T-helper 22 cell (primary cell): ENCODE measurements at places on chromosomes 4 and X.

DNA sequence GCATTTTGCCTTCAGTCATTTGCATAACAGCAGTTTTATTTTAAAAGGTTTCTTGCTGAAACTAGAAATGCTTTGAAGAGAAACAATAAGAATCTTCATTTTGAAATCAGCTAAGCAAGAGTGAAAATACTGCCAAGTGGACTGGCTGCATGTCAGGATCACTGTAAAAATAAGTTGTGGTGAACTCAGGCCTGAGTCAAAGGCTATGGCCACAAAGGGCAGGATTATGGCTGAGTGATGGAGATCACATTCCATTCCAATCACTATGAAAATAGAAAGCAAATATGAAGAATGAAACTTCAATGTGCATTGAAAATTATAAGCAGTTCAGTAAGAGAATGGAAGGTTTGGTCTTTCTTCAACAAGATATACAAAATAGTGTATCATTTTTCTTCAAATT is 224.5 kb downstream of the PCDH18 start:
- no peak for DNase-seq

- no peak for DNase-seq
Measured at GRCh38 chrX:98141466-98141865, 1257.8 kb downstream of the RPA4 start.

DNA sequence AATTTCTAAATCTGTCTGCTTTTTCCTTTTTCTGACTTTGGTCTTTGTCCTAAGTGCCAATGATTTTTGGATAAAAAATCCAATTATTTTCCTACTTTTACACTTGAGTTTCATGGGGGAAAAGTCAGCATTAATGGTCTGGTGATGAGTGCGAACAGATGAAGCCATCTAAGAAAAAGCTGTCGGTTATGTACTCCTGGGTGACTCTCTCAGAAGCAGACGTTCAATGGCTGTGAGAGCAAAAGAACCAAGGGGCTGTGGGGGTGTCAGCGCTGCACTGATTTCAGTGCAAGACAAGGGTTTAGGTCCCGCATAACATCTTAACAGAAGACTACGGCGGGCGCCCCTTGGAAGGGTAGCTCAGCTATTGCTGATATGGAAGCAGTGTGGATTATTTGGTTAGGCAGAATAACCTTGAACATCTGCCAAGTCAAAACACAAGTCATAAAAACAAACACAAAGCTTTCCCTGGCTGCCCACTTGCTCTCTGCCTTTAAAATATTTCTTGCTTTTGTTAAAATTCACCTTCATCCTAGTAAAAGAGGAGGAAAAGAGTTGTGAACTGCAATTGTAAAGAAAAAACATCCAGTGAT is 240.5 kb downstream of the MAML3 start:
- DNase-seq: no peak

GRCh38 chrX:14022019-14022418 is 7.7 kb downstream of the GEMIN8 start:
- no peak for DNase-seq

- DNase-seq: no peak
Measured at GRCh38 chrX:25014366-25014838, 1.4 kb downstream of the ARX start.

GRCh38 chr4:161291222-161291621 is 872.6 kb downstream of the FSTL5 start:
- no peak for DNase-seq

DNA sequence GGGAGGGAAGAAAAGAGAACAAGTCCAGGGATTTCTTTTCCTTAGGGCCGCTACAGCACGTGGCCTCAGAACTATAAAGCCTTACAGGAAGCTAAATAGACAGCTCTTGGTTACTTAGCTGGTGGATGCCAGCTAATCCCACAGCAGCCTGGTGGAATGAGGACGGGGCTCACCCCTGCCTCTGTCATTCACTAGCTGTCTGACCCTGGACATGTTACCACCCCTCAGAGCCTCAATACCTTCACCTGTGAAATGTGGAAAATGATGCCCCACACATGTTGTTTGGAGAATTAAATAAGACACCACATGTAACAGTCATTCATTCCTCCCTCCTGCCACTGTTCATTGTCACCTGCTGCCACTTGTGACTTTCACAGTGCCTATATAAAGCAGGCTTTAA is 15.7 kb downstream of the CCKAR start:
- no peak for DNase-seq

GRCh38 chr4:24076811-24077210 is 187.0 kb upstream of the PPARGC1A start:
- DNase-seq: no peak

- no peak for DNase-seq
Measured at GRCh38 chr4:4415806-4416805, 29.2 kb downstream of the NSG1 start.

GRCh38 chrX:119762718-119763117 is 4.3 kb downstream of the SOWAHD start:
- no peak for DNase-seq

- DNase-seq: no peak
Measured at GRCh38 chr4:183241721-183242151, 78.3 kb downstream of the CLDN22 start.

DNA sequence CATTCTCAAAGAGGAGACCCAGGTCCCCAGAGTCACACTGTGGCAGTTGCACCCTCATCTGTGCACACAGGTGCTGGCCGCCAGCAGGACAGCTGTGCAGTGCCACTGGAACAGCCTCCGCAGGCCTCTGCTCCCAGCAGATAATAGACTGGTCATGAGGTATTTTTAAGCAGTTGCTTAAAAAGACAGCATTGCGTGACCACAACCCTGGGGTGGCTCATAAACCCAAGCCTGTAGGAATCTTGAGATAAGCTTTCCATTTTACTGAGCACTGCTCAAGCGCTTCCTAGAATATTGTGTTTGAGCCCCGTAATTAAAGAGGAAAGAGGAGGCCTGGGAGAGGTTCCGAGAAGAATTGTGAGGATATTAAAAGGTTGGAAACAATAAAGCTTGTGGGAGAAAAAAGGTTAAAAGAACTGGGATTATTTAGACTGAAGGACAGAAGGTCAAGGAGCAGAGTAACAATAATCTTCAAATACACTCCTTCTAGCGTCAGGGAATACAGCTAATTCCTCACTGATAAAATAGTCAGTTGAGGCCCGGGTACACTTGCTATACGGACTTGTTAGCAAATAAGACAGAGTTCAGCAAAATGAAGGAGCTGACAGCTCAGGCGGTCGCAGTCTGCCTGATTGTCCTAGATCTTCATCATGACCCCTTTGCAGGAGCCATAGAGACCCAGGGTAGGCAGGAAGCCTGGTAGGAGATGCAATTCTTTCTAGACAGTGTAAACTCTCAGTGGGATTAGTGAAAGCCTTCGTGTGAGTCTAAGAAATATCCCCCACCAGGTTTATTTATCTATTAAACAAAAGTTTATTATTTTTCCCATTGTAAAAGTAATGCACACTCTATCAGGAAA is 86.2 kb upstream of the KIT start:
- no peak for DNase-seq

GRCh38 chr4:36348403-36348938 is 67.1 kb downstream of the DTHD1 start:
- no peak for DNase-seq

DNA sequence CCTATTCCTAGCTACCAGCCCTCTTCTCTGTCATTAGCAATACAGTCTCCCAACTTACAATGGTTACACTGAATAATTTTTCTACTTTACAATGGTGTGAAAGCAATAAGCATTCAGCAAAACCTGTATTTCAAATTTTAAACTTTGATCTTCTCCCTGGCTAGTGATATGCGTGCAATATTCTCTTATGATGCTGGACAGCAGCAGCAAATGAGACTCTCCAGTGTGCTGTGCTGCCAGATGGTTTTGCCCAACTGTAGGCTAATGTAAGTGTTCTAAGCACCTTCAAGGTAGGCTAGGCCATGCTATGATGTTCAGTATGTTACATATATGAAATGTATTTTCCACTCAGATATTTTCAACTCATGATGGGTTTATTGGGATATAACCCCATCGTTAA is 5.9 kb upstream of the GAR1 start:
- no peak for DNase-seq

GRCh38 chr4:7654550-7655445 is 220.1 kb upstream of the PSAPL1 start:
- no peak for DNase-seq

DNA sequence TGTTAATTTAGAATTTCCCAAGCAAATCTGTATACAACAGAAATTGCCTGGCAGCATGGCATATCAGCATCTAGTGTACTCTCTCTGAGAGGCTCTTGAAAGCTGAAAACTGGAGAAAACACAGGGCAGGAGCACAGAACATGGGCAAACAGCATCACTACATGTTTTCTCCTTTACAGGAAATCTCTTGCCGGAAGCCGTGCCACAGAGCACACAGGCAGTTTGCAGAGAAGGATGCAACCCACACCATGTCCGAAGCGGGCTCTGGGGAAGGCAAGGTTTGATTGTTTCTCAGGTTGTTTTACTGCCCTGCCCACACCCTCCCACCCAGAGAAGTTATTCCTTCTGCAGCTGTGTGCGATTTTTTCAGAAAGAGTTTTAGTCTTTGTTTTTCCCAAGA is 41.1 kb upstream of the FAM9C start:
- DNase-seq: no peak

GRCh38 chr4:1833307-1834046 is 22.5 kb downstream of the LETM1 start:
- DNase-seq: no peak

GRCh38 chr4:23105759-23106370 is 413.1 kb downstream of the GBA3 start:
- no peak for DNase-seq

DNA sequence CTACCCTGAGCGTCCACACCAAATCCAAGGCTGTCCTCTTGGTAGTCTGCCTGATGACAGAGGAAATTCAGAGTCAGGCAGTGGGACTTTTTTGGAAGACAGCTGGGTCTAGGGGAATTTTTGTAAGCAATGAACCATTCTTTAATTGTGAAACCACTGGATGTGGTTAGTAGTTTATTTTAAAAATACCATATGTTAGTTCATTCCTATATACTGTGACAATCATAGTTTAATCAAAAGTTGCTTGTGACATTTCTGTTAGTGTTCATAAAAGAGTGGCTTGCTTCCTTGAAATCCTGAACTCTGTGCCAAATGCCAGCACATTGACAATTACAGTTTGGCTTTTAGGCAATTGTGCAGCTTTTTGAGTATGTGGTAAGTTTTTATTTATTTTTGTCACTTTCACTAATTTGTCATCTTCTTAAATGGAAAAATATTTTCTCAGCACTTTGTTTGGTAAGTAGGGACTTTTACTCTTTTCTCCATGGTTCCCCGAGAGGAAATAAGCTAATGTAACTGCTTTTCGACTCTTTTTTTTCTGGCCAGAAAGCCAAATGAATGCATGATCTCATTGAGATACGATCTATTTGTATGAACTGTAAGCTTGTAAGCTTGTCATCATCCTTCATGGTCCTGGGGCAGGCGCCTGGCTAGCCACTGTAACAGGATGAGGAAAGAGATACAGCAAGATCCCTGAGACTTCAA is 72.6 kb upstream of the SLC4A4 start:
- no peak for DNase-seq

GRCh38 chr4:4788573-4788972 is 70.9 kb upstream of the MSX1 start:
- DNase-seq: no peak

DNA sequence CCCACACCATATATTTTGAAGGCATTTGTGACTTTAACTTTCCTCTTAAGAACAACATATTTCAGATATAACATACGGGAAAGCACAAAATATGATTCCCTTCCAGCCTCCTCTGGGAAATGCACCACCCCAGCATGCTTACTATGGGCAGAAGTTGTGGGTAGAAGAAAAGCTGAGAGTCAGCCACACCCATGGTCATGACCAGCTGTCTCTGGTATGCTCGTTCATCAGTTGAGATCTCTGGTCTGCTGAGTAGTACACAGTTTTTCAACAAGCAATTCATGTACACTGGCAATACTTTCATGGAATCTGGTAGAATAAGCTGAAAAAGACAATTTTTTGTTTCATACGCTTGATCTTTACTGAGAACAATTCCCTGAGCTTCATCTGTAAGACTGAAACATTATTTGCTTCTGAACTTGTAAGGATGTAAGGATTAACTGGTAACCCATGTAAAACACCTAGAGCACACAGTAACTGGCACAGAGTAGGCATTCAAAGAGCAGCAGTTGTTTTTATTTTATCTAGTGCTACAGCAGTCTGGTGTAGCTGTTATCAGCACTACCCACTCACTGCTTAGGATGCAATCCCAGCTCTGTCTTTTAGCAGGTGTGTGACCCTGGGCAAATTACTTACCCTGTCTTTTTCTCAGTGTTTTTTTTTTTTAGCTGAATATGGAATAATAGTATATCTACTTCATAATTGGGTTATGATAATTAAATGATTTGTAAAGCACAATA is 47.6 kb downstream of the METTL14 start:
- no peak for DNase-seq

DNA sequence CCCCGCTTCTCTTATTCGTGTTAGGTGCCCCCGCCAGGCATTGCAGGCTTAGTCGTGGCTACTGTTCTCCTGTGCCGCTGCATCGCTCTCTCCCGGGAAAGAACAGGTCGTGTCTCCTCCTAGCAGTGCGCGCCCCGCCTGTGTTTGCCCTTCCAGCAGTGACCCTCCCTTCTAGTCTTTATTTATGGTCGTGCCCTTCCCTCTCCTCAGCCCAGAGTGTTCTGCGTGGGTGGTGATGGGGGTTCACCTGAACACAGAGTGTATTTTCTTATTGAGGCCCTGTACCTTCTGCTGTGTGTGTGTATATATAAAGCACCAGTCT is 15.2 kb downstream of the USP11 start:
- DNase-seq: no peak

- DNase-seq: no peak
Measured at GRCh38 chr4:137960371-137961050, 281.6 kb downstream of the SLC7A11 start.

DNA sequence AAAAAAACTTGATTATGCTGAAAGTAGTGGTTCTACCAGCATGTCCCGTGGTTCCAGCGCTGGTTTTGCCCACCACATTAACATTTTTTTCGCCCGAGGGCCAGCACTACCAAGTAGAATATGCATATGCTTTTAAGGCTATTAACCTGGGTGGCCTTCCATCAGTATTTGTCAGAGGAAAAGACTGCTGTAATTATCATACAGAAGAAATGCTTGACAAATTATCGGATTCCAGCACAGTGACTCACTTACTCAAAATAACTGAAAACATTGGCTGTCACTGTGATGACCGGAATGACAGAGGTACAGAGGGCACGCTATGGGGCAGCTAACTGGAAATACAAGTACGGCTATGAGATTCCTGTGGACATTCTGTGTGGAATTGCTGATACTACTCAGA is 34.6 kb downstream of the PRPS2 start:
- no peak for DNase-seq

- DNase-seq: no peak
Measured at GRCh38 chr4:2059046-2059725, at the start of gene NAT8L. TSS of gene NAT8L (plus strand) at chr4:2059327. CDS start at chr4:2059512, 185 bp downstream.

GRCh38 chr4:55530691-55531090 is 16.0 kb downstream of the CLOCK start:
- DNase-seq: no peak

- no peak for DNase-seq
Measured at GRCh38 chr4:178185517-178185916, 743.3 kb upstream of the AGA start.

DNA sequence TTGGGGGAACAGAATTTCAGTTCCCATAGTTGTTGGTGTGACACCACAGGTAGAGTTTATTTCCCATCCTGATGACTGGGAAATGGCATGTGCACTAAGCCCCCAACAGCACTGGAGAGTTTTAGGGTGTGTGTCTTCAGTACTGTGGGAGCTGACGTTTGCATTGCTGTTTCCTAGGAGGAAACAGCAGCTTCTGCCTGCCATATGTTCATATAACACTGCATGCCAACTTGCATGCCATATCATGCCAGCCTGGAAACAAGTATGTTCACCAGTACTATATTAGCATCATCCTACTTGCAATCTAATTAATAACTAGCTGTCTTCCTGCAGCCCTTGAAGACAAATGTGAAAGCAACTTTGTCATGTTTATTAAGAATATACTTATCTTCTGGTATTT is 58.2 kb downstream of the NAA11 start:
- DNase-seq: no peak
